ENCODE measurements at places on chromosomes 1 and 21.

DNA sequence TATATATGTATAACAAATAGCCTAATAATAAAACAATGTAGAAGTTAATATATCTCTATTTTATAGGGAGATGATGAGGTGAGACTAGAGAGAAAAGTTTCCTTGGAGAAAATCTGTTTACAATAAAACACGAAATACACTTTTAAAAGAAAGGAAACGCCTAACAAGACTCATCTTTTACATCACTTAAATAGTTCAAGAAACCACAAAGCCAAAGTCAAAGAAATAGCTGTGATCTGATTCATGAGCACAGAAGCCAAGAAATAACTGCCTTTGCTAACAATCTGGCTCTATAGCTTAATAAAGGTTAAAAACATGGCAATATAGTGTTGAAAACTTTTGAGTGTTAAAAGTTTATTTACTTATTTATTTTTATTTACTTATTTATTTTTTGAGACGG, 61.5 kb downstream of the TOR3A start:
- DNase-seq: peak; percentile 63

- DNase-seq: no peak
These were observed 282.1 kb upstream of the BRINP3 start for GRCh38 chr1:190759807-190760206.

DNA sequence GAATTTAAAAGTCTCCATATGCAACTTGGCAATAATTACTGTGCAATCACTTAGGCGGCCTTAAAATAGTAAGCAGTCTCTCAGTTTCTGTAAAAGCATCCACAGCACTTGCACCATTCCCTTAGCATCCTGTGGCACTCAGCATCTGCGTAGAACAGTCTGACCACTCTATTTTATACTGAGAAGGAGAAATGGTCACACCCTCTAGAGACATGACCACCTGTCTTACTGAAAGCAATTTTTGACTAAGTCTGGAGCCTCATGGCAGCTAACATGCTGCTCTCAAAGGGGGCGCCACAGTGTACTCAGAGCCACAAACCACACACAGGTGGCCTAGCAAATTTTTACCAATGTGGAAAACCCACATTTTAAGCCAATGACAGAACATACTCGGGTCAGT, 62.0 kb downstream of the KCNK1 start:
- DNase-seq: no peak

DNA sequence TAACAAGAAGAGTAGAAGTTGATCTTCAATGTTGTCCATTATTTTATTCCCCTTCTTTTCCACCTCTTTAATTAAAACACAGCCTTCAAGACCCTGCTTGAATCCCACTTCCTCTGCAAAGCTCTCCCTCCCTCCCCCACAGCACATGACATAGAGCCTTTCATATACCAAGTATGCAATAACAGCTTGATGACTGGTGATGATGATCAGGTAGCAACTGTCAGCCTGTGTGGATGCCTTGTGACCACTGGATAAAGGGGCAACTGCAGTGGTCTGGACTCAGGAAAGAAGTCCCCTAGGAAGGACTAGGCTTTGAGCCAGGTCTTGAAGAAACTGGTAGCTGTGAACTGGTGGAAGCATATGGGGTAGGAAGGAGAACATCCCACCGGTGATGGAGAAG, 53.8 kb upstream of the PRDX6 start:
- no peak for DNase-seq

DNA sequence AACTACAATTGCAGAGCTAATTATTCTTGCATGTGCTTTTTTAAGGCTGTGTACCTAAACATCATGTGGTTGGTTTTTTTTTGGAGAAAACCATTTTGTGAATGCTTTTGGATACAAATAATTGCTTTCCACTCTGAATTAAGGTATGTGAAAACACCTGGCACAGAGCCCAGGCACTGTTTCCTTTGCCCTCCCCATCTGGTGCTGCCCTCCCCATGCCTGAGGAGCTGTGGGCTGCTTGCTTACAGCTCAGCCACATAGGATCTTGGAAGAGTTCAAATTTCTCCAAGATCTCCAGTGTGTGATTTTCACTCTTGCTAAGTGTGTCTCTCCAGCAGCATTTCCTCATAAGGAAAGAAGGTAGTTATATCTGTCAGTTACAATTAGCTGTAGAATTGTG, 27.8 kb downstream of the DNM3 start:
- no peak for DNase-seq

- DNase-seq: no peak
These were observed 5.1 kb downstream of the TIAM1 start for GRCh38 chr21:31338908-31339368.

DNA sequence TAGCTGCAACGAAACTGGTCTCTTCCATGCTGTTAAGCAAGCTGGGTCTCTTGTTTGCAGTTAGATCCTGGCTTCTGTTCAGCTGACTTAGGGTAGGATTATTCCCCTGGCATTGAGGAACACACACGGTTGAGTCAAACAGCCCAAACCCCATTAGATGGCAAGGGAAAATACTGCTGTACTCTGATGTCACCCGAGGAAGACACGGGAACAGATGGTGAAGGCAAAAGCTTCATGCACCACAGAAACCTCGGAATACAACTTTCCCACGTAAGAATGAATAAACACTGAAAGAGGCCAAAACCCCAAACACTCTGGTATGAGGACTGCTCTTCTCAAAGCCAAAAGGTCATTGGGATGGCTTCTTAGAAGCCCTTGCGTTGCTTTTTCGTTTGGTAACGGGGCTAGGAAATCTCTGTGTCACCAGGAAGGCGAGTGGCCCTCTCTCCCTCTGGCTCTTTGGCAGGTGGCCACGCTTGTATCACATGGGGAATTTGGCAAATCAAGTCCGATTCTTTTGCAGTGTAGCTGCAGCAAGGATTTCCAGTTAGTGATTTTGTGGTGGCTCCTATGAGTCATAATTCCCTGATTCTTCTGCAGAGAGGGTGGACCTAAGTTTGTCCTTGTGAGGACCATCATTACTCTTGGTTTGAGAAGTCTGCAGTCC, 16.7 kb upstream of the LYST start:
- peak; percentile 94 for DNase-seq

- DNase-seq: no peak
These were observed 238.1 kb downstream of the HMCN1 start for GRCh38 chr1:185972096-185972850.

DNA sequence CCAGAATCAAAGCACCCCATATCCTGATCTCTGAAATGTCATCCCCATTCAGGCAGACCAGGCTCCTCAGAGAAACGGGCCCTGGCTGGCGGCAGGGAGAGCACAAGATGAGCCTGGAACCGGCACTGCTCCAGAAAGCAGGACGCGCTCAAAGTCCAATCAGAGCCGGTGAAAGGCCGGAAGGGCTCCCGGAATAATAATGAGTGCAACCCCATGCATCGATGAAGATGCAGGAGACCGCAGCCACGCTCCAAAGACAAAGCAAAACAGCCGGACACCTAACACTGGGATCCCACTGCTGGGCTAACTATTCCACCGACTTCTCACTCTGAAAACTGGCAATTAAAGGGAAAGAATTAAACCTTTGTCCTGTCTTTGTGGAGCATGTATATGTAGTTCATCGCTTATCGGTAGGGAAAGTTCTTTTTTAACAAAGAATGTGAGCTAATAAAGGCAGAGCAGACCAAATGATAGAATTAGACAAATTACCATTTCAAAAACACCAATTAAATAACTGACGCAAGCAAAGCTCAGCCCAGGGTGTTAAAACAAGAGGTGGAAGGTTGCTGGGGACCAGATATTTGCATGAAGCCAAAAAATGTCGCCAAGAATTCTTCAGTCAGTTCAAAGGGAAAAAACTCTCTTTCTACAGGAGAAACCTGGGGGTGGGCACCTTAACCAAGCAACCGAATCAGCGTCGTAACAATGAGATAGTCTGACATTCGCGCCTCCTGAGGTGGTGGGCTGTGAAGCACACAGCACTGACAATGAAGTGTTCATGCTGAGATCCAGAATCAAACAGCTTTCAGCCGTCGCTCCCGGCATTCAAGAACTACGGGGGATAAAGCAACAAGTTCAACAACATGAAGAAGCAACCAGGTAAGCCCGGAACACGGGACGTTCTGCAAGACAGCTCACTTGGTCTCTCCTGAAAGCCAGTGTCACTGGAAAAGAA, 95.2 kb downstream of the NPHP4 start:
- no peak for DNase-seq

- no peak for DNase-seq
These were observed 565 bp upstream of the DMRTB1 start for GRCh38 chr1:53458634-53459033.

DNA sequence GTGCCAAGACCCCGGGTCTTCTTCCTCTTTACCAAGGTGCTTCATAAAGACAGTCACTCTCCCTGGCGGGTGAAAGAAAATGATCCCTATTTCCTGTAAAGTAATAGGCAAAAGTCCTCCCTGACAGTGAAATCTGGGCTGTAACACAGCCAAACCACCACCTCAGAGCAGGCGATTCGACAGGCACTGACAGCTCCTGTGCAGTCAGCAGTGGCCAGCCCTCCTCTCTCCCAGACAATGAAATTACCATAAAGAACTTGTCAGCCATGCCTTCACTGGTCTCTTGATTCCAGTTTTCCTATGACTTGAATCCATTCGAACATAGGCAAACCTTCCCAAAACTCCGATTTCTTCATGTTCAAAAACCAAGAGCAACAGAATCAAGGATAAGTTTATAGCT, 492.2 kb upstream of the DAB1 start:
- DNase-seq: no peak

- DNase-seq: no peak
These were observed 33.8 kb downstream of the RSPH1 start for GRCh38 chr21:42461881-42462877.

- DNase-seq: peak; percentile 54
These were observed 351.2 kb downstream of the SMYD3 start for GRCh38 chr1:246155923-246156322.

- DNase-seq: no peak
These were observed 153.7 kb downstream of the ELAVL4 start for GRCh38 chr1:50262436-50262835.

DNA sequence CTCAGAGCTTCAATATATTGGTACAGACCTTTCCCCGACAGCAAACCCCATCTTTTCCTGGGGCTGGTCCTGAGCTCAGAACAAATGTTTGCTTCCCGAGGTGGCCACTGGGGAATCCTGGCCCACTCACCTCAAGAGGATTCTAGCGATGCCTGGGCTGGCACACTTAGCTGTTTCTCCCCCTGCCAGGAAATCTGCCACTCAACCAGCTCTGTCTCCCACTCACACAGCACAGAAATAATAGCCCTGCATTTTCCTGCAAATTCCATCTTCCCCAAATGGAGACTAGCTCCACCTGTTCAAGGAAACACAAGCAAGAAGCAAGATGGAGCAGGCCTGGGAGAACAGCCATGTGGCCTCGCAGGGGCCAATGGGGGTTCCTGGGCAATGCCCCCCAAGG, 21.1 kb downstream of the KCNN3 start:
- DNase-seq: no peak

DNA sequence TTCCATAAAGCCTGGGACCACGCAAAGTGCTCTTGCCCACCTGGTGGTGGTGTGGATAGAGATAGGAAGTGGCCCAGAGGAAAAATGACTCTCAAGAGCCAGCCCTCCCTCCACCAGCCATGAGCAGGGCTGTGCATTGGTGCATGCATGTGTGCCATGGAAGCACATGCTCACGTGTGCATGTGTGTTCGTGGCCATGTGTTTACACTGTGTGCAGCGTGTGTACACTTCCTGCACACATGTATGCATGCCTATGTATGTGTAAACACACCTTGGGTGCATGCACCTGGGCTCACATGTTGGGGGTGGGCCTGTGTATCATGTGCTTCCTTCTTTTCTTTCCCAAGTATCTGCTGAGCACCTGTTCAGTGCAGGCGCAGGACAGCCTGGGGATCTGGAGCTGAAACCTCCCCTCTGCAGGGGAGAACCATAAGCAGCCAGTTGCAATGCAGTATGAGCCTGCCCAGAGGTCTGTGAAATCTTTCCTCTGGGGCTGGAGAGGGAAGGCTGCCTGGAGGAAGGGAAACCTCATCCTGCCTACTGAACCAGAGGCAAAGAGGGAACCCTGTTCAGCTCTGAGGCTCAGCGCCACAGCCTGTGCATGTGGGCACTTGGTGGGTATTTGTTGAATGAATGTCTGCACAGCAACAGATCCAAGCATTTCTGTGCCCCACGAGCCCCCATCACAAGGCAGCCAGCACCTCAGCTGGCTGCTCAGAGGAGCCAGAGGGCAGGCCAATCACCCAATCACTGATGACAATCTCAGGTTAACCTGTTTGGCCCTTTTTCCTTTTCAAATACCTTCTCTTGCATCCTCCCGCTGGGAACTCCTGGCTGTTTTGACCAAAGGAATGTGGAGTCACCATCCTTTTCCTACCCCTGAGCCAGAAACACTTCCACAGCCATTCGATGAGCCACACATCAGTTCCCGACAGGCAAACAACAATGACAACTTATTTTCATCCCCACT, 327.0 kb downstream of the NPHP4 start:
- no peak for DNase-seq

DNA sequence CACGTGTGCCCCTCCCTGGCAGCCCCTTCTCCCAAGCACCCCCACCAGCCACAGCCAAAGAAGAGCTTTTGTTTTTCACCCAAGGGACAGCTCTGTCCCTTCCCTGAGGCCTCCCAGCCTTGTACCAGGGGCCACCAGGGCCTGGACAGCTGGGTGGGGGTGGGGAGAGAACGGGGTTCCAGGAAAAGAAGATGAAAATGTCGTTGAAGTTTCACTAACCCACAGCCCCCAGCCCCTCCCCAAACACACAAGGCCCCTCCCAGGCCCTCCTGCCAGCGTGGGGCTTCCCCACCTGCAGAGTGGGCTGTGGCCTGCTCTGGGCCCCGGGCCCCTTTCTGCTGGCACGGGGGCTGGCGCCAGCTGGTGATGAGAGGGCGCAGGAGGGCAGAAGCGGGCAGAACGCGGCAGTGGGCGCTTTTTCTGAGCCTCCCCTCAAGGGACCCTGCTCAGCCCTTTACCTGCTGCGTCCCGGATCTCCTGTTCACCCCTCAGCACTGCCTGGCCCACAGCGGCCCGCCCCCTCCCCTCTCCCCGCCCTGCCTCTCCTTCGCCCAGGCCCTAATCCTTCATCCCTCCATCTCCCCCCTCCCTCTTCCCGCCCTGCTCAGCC, 5.5 kb upstream of the ANKRD65 start:
- no peak for DNase-seq

- no peak for DNase-seq
These were observed 17.6 kb downstream of the PAXBP1 start for GRCh38 chr21:32753818-32754585.

- no peak for DNase-seq
These were observed 1667.8 kb downstream of the KCNT2 start for GRCh38 chr1:194940336-194941030.

GRCh38 chr1:28266920-28267322, 7.6 kb downstream of the SESN2 start:
- no peak for DNase-seq

GRCh38 chr1:89821322-89822108, 683 bp downstream of the LRRC8D start:
- DNase-seq: peak; percentile 64

- DNase-seq: no peak
These were observed 128.0 kb downstream of the TNNI3K start for GRCh38 chr1:74363220-74363619.
